ENCODE measurements at places on chromosomes 6 and 20.

DNA sequence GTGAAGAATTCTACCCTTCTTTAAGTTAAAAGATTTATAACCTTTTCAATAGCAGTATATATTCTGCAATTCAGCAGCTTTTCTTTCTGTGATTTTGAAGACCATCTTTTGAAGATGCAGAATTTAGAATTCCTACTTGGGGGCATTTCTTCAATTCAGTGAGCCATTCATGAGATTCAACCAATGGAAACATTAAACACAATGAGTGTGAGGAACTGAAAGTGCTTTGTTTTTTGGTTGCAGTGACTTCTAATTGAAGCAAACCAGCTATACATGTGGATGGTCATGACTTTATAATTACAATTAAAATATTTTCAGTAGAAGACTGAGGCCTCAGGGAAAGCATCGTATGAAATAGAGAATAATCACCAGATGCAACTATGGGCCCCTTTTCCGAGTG lies 108.3 kb downstream of the CARMIL1 start:
- DNase-seq = no peak

DNA sequence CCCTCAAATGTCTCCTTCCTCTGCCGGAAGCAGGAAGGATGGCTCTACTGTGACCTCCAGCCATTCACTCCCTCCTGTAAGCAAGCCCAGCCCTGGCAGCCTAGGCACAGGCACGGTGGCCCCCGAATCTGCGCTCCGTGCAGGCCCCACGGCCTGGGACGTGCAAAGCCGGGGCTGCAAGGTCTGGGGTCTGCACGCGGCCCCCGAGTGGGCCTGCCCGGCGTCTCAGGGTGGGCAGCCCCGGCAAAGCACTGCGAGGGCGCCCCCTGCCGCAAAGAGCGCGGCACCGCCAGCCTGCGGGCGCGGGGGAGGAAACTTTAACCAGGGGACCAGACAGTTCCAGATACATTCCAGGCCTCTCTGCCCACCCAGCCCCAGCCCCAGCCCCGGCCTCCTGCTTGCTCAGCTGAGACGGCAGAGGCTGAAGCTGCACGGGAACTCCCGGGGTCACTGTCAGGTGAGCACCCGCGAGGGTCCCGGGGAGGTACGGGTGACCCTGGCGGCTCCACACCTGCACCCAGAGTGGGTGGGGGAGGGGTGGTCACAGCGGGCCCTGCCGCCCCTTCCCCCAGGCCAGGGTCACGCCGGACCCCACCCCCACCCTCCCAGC lies 98.8 kb downstream of the ASXL1 start:
- no peak for DNase-seq

DNA sequence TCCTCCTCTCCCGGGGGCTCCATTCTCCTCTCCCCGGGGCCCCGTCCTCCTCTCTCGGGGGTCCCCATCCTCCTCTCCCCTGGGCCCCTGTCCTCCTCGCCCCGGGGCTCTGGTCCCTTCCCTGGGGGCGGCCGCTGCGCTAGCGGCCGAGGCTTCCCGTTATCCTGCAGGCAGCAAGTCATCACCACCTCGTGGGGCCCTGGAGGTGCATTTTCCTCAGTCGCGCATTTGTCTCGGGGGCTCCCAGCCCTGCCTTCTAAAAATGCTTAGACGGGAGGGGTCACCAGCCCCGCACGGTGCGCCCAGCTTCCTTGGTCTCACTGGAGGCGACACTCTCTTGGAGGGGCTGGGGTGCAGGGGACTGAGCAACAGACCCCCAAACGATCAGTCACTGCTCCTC lies 216.5 kb downstream of the QKI start:
- DNase-seq = no peak

DNA sequence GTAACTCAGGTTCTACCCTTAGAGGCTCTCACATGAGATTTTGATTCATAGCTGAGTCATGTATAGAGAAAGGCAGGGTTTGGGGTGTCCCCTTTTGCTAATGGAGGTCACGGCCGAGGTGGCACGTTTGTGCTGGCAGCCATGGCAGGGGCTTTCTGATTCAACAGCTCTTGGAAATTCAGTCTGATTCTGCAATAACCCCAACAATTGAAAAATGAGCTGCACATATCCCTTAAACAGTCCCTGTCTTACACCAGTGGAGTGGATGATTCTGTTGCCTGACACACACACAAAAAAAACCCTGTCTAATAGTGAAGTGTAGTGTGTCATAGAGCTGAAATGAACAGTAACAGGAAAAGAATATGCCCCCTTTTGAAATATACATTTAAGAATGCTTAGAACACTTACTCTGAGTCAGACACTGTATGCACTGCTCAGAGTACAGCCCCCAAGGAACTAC lies 40.4 kb upstream of the ARG1 start:
- DNase-seq = no peak

- DNase-seq = no peak
Measured at GRCh38 chr6:33763483-33763882, 16.8 kb upstream of the IP6K3 start.

GRCh38 chr6:32047855-32048766 lies 9.9 kb downstream of the CYP21A2 start:
- DNase-seq = no peak

DNA sequence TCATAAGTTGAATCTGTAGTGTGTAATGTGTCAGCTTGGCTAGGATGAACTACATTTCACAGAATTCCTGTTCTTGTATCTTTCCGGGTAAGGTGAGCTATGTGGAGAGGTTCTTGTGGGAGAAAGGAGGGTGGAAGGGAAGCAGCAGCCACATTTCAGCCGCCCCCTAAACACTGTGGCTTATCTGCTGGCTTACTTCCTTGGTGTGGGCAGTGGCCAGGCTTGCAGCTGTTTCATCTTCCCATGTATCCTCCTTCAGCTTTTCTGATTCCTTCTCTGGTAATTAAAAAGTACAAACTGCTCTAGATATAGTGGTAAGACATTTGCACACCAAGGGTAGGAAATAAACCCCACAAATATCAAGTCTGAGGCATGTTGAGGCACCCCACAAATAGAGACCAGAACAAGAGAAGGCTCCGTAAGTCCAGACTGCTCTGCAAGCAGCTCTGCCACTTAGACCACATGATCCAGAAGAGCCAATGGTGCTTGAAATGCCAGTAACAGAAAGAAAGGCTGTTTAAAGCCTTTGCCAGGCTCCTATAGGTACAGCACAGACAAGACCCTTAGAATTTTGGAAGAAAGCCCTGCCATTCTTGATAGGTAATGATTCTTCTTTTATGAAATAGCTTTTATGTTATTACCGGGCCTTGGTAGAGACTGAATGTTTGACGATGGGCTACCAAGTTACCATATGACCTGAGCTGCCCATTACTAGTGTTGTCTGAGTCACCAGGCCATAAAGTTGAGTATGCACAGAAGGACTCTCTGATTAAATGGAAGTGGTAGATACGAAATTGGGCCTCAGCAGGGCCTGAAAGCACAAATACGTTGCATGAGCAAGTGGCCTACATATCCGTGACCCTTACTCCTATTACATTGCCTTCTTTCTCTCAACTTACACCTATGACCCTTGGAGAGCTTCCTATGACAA lies 215.0 kb upstream of the SGK1 start:
- no peak for DNase-seq

GRCh38 chr20:33370291-33370690 lies 31.0 kb downstream of the CDK5RAP1 start:
- DNase-seq = no peak

DNA sequence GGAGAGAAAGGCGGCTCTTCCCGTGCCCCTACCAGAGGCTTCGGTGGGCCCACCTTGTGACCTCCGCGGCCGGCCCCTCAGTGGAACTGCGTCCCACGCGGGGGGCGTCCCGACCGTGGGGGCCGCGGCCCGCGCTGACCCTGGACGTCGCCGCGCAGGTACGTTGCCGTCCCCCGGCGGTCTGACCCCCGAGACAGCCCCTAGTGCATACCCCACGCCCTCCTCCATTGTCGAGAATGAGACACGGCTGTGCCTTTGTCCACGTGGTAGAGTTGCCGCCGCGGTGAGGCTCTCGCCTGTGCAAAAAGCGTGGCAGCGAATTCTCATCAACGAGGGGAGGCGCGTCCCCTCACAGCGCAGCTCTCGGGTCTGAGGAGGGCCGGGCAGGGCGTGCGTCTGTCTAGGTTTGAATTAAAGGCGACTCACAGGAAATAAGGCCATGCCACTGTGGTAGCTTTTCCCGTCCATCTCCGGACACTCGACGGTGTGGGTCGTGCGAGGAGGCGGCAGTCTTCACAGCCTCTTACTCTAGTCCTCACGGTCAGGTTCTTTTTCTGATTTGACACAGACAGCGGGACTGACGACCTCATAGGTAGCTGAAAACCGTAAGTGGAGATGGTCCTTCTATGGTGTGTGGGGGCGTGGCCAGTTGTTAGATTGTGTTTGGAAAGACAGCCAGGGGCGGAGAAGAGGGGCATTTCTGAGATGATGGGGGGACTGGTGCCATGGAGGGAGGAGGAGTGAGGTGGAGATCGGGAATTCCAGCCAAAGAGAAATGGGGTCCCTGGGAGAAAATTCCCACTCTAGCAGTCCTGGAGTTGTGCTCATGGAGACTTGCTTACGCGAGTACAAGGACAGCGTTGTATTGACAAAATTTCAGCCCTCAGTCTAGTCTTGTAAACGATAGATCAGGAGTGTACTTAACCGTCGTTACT lies 580 bp downstream of the NXT1 start:
- no peak for DNase-seq

GRCh38 chr6:80457439-80457933 lies 351.0 kb downstream of the BCKDHB start:
- DNase-seq = no peak

- DNase-seq = no peak
Measured at GRCh38 chr6:86683132-86683908, 254.0 kb upstream of the HTR1E start.

GRCh38 chr6:47170617-47170947 lies 128.4 kb upstream of the ADGRF1 start:
- DNase-seq = no peak

DNA sequence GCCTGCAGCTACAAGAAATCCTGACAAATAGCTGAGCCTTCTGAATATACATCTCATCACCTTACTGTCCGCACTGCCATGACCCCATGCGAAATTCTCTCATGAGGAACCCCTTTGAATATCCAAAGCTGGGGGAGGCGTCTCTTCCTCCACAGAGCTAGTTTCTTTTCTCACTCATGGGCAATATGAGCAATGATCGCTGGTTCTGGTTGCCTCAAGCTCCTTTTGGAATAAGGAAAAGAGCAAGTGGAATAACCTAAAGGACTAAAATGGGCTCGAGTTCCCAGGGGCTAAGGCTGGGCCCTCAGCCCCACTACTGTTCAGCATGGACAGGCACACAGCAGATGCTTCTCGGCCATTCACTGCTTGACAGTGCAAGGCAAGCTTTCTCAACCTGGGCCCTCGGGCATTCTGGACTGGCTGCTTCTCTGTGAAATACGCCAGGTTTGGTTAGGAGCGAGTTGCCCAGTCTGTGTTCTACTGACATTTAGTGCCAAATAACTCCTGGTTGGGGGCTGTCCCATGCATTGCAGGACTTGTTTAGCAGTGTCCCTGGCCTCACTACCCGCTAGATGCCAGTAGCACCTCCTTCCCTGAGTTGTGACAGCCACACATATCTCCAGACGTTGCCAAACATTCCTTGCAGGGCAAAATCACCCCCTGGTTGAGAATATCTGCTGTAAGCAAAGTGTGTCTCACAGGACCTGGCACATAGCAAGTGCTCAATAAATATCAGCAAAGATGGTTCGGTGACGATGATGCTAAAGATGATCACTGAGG lies 156.8 kb downstream of the CEBPB start:
- no peak for DNase-seq

DNA sequence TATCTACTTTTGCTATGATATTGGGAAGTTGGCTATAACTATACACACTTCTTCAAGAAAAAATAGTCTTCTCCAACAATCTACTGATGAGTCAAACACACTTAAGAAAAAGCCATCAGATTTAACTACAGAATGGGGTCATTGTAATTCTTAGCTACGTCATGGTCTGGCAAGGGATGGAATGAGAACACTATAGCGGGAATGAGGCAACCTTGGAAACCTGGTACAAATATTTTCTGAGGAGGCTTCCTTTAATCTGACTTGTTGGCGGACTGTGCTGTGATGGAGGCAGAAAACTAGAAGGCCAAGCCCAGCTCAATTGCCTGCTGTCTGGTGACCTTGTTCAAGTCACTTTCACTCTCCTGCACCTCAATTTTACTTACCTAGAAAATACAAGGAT lies 586.8 kb upstream of the JAG1 start:
- DNase-seq = no peak

DNA sequence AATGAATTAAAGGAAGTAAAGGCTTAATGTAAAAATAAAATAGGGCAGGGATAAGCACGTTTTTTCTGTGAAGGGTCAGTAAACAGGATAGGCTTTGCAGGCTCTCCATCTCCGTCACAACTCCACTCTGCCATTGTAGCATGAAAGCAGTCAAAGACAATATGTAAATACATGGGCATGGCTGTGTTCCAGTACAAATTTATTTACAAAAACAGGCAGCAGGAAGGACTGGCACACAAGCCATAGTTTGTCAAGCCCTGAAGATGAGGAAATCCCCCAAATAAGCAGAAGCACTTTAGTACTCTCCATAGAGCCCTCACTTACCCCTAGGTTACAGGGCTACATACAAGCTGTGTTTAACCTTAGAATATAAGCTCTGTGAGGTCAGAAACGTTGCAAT lies 8.9 kb upstream of the FBXO9 start:
- DNase-seq = no peak

- DNase-seq = no peak
Measured at GRCh38 chr20:57795342-57795697, 85.5 kb upstream of the PMEPA1 start.

DNA sequence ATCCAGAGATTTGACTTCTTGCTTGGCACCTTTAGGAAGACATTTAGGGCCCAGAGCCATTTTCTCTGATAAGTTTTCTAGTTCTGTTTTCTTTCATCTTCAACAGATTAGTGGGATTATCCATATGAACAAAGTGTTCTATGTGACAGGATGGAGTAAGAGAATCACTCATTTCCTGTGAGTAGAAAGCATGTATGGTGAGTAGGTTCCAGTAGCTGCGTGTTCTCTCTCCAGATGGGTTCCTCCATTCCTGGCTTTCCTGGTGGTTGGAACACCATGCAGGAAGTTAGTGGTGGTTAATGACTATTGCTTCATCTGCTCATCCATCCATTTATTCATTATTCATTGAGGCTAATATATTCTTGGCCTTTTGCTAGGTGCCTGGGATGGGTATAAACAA lies 54.0 kb downstream of the EFCAB8 start:
- no peak for DNase-seq

DNA sequence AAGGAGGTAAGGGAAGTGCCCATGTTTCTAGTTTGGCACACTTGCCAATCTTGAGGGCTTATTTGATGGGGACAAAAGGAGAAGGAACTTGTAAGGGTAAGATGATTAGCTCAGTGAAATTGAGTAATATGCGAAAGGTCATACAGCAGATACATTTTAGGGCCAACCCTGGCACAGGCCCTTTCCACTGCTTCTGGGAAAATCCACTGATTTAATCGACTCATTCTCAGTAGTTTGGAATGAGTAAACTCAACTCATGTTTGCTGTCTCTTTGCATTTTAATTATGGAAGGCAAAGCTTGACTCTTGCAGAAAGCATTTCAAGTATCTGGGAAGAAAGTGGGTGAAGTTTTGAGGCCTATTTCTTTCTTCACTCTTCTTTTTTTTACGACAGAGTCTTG lies 20.0 kb downstream of the PHF20 start:
- no peak for DNase-seq
